ENCODE measurements at places on chromosomes 12 and 14. TPM values are rescaled to one million over a fixed set of nuclear protein-coding genes. Genes with fewer than 3 reads are reported as not detected.

DNA sequence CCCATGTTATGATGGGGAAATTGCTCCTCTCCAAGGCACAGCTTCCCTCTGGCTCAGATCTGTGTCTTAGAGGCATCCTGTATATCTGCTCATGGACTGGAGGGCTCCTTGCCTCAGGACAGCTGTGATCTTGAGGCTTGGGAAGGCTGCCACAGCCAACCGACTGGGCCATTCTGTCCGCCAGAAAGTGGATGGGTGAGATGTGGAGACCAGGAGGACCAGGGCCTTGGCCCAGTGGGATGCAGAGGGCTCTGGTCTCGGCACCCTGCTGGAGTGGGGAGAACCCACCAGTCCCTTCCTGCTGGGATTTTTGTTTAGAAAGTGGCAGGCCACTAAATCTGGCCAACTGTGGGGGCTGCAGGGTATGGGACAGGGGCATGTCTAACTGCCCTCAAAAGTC is 148.6 kb downstream of the CALM1 start:
- no peak for DNase-seq

GRCh38 chr14:59422069-59422881 is 42.9 kb downstream of the GPR135 start:
- peak; percentile 20 for DNase-seq

- DNase-seq: peak; percentile 50
Observed at GRCh38 chr12:3777206-3777809, 24.4 kb upstream of the CRACR2A start.

DNA sequence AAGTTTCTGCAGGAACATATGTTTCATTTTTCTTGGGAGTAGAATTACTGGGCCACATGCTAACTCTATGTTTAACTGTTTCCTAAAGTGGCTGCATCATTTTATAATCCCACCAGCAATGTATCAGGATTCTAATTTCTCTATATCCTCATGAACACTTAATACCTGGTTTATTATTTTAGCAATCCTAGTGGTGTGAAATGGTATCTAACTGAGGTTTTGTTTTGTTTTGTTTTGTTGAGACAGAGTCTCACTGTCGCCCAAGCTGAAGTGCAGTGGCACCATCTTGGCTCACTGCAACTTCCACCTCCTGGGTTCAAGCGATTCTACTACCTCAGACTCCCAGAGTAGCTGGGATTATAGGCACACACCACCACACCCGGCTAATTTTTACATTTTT is 6.5 kb downstream of the SPTLC2 start:
- no peak for DNase-seq

Gene DNAH10
- 0.10 TPM for total RNA-seq

All from RPMI7951 (cell line).